KBM-7 (cell line): ENCODE measurements at places on chromosomes 4 and X.
A peak's percentile ranks its signal among the peaks of the same experiment; 100 is the strongest.

GRCh38 chr4:114250439-114250891 is 271.0 kb upstream of the ARSJ start:
- no peak for DNase-seq

DNA sequence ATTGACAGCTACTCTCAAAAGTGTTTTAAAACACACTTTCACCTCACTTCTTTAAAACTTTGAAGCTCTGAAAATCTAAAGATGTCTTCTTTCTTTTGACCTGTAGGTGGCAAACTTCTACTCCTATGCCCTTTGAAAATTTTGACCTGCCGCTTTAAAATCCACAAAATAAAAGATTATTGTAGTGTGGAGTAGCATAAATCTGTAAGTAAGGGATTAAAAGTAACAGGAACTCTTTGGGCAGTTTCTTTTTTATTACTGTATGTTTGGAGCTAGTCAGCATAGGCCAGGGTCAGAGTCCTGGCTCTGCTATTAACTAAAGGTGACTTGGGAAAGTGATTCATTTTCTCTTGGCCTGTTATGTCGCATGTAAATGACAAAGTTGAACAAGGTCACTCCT is 25.5 kb downstream of the BBS12 start:
- DNase-seq, result peak; percentile 66

- DNase-seq, result no peak
Observed at GRCh38 chr4:13461191-13461905, 22.8 kb downstream of the RAB28 start.

DNA sequence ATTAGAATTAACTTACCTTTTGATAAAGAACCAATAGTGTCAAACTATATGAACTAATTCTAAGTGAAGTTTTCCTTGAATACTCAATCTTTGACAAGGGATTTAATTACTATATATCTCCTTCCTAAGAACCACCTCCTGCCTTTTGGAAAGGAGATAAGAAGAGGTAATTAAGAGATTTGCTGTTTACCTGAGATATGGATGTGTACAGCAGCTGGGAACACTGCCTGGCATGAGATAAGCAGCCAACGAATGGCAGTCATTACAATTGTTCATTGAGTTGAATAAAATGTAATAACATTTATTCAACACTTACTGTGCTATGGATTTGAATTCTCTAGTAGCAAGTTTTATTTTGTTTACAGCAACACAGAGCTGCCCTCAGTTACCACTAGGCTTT is 407.1 kb downstream of the SPOCK3 start:
- DNase-seq, result no peak

DNA sequence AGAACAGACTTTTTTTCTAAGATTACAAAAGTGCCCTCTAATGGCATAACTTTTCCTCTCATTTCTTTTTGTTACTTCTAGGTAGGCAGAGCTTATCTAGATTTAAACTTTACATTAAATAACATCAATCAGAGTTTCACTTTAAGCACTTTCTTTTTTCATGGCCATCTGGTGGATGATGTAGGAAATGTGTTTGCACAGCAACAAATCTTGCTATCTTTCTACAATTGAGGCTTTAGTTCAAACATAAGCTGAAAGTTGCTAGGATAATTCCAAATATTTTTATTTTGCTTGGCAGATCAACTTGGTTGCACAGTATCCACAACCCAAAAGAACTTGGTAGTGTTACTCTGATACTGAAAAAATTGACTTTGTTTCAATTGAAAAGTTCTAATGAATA is 22.0 kb downstream of the NDNF start:
- DNase-seq, result no peak

DNA sequence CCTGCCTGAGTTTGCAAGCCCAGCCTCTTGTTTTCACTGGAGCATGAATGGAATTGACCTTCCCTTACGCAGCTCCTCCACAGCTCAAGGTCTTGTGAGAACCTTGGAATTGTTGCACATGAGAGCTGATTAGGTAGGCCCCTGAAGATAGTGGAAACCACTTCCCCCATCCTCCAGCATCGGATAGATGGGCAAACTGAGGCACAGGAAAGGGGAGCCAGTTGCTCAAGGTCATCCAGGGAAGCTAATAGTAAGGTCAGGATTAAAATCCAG is 27.2 kb downstream of the PJA1 start:
- no peak for DNase-seq

- no peak for DNase-seq
Observed at GRCh38 chr4:15504041-15504440, 34.4 kb downstream of the CC2D2A start.

DNA sequence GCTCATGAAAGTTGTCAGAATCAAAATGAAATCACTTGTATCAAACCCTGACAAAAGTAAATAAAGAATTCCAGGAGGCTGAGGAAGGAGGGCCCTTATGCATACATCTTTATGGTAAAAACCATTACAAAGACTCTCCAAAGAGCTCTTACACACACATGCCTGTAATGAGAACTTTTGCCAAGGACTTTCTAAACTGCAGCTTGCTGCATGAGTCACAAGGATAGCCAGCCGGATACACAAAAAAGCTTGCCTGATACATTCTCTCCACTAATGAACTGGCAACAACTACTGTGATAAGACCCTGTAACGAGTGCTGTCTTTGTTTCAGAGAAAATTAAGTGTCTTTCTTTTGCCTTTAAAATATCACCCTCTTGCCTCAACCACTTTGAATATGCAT is 618.1 kb downstream of the PPP4R3C start:
- no peak for DNase-seq

GRCh38 chr4:189420572-189420971 is 520.1 kb upstream of the FRG1 start:
- DNase-seq, result no peak

DNA sequence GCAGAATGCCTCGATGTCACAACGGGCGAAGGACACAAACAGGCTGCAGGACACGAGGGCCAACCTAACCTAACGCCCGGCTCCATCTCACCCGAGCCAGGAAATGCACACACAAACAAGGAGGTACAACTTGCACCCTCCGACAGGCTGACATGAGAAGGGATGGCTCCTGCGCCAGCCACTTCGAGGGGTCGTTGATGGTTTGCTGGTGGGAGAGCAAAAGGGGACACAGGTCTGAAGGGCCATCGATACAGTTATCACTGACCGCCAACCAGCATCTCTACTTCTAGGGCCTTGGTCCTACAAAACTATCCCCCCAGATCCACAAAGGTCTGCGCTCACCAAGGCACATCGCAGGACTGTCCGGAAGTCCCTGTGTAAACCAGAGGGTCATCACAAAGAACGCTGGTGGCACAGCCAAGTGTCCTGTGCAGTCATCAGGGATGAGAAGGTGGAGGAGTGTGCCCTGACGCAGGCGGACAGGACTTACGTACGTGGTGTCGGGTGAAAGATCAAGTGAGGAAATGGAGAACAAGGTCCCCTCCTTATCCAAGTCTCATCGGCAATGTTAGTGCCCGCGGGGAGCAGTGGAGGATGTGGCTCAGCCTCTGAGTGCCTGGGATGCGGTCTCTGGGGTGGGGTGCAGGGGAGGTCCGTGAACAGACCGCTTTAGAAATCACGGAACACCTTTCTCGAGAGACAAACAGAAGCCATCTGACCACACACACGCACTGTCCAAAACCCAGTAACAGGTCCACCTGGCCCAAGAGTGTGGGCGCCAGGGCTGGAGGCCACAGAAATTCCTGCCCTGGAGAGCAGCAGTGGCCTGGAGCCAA is 7.0 kb downstream of the MXD4 start:
- DNase-seq, result no peak

DNA sequence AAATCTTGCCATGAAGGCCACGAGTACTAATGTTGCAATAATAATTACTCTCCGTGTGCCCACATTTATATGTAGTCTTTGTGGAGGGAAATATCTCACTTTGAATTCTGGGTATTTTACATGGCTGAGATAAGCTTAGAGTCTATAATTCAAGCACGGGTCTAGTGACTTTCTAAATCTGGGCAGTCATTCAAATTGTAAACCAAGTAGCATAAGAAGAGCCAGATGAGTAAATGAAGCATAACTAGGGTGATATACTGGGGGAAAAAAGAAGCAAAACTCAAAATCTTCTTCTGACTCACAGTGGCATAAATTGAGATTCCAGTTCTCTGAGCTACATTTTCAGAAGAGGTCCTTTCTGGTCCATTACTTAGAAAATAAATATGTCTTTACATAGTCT is 53.0 kb downstream of the MAPK10 start:
- no peak for DNase-seq

DNA sequence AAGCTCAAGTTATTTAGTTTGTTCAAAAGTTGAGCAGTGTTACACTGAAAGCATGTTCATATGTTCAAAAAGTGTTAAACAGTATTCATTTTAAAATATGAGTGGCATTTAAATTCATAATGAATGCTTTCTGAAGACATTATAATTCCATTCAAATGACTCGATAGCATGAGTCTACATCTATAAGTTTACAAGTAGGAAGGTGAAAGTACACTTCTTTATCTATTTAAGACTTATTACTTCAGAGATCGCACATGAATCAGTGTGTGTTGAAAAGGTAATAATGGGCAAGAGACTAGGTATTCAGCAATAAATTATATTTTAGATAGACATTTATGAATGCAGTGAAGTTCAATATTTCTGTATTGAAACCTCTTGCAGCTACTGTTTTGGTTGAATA is 456.1 kb downstream of the GRXCR1 start:
- no peak for DNase-seq

GRCh38 chr4:189912170-189912569 is 28.5 kb upstream of the FRG1 start:
- DNase-seq, result peak; percentile 30

DNA sequence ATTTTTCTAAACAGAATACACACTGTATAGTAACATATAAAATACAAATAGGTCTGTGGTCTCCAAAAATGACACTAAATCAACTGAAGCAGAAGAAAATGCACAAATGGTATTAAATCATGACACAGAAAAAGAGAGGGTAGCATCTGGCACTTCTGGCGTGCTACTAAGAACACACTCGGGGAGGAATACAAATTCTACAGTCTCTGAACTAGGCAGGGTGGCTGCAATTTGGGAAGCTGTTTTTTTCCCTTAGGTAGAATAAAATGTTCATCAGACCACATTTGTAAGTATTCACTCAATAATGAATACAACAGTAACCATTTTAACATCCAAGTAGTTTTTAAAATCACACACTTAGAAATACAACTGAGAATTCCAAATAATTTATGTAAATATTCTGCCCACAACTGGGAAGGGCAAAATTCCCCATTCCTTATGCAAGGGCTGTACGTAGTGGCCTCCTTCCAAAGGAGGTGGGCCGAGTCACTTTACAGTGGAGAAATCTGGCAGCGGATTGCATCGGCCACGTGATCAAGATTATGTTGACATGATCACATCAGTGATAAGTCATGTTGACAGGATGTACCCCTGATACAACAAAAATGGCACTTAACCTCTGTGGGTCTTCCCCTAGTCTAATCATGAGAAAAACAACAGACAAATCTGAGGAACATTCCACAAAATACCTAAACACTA is 101.1 kb downstream of the TSPAN5 start:
- no peak for DNase-seq

- no peak for DNase-seq
Observed at GRCh38 chr4:141565379-141566089, 70.8 kb upstream of the IL15 start.

DNA sequence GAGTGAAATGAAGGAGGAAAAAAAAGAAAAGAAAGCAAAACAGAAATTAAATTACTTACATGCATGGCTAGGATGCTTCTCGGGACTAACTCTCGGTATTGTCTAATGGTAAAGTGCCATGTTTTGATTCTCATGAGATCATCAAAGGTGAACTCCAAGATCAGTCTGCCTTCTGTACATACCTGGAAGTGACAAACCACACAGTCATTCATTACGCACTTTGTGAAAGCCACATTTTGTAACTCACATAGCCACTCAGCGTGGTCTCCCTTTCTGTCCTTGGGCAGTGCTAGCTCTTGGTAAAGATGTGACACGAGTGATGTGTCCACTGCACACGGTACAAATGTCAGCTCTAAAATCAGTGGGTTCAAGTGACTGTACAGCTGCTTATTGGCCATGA is 309.8 kb downstream of the LDB2 start:
- no peak for DNase-seq

DNA sequence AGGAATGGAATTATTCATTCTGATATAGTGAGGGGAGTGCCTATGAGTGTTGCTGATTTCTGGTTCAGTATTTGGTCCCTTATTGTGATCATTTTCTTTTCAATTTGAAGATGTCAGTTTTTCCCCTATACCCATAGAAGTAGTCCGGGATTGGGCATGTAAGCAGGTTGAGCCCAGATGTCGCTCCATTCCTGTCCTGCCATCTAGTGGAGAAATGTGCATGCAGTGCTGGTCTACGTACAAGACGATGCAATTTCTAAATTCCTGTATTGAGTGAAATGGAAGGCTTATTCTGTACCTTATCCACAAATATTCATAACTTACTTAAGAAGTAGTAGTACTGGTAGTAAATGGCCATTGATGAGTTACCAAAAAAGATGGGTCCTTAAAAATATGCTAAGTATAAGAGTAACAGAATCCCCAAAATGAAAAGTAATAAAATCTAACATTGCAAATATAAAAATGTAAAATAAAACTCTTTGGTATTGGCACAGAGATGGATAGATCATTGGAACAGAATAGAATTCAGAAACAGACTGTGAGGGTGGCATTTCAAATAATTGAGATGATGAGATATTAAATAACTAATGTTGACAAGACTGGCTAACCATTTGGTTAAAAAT is 60.9 kb downstream of the UGT8 start:
- DNase-seq, result peak; percentile 52

- DNase-seq, result no peak
Observed at GRCh38 chrX:136339702-136340101, 38.9 kb downstream of the ADGRG4 start.

DNA sequence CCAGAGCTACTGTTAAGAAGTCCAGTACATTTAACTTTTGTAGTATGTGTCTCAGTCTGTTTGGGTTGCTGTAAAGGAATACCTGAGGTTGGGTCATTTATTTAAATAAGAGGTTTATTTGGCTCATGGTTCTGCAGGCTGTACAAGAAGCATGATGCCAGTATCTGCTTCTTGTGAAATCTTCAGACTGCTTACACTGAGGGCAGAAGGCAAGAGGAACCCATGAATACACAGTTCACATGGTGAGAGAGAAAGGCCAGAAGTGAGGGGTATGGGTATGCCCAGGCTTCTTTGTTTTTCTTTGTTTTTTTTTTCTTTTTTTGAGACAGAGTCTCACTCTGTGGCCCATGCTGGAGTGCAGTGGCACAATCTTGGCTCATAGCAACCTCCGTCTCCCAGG is 6.0 kb upstream of the CISD2 start:
- no peak for DNase-seq

DNA sequence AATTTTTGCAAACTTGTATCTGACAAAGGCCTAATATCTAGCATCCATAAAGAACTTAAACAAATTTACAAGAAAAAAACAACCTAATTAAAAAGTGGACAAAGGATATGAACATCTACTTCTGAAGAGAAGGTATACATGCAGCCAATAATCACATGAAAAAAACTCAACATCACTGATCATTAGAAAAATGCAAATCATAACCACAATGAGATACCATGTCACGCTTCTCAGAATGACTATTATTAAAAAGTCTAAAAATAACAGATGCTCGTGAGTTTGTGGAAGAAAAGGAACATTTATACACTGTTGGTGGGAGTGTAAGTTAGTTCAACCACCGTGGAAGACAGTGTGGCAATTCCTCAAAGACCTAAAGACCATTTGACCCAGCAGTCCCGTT is 24.0 kb downstream of the CEP44 start:
- no peak for DNase-seq
